ENCODE measurements at places on chromosomes 16 and 17.

- no peak for DNase-seq
These were observed 96.2 kb downstream of the USP31 start for GRCh38 chr16:23052908-23053580.

DNA sequence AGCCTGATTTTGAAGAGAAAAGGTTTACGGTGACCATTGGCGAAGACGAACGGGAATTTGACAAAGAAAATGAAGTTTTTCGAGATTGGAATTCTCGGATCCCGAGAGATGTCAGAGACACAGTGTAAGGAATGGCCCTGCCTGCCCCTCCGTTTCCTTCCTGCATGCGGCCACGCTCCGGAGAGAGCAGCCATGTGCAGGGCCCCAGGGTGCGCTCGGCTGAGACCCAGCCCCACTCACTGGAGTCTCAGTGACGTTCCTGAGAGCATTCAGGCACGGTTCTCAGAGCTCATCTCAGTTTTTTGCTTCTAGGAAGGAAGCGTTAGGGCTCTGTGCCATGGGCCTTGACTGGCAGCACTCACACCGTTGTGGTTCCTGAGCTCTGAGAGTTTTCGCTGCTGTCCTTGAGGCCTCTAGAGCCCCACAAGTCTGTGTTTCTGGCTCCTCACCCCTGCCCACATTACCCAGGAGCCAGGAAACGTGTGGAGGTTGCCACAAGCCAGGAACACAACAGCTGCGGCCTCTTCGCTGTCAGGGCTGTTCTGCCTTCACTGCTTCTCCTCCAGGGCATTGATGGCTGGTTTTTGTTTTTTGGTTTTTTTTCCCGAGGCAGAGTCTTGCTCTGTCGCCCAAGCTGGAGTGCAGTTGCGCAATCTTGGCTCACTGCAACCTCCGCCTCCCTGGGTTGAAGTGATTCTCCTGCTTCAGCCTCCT is 29.8 kb downstream of the ZC3H18 start:
- no peak for DNase-seq

GRCh38 chr17:42028791-42029127 is 8.9 kb downstream of the NKIRAS2 start:
- DNase-seq: no peak

DNA sequence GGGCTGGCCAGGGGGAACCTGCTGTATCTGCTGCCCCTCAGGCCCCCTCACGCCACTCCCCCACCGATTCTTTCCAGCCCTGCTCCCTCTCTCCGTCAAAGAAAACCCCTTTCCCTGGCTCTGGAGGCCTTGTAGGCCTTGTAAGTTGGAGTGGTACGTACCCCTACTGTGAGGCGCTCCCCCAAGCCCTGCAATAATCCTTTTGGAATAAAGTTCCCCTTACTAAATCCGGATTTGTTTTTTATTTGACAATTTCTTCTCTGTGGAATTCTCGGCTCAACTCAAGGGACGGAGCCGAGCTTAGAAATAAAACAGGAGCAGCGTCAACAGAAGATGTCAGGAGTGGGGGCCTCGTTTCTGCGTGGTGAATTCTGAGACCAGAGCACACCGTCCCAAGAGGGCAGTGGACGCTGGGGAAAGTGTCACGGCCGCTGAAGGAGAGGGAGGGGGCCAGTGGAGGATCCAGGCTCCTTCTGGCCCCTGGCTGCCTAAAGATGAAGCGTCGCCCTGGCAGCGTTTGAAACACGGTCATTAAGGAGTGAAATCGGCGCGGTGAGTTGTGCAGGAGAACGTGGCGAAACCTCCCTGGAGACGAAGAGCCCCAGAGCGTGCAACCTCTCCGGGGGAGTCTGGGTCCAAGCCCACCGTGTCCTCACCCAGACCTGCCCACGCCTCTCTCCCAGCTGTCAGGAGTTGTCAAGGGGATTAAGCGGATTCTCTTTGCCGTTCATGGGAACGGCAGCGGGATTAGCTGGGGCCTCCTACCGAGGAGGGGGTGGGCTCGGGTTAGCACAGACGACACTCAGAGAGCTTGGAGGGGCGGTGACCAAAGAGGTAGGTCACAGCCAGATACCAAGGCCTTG is 47.0 kb downstream of the SLC7A5 start:
- no peak for DNase-seq

GRCh38 chr16:24858219-24859041 is 12.7 kb downstream of the SLC5A11 start:
- DNase-seq: no peak

DNA sequence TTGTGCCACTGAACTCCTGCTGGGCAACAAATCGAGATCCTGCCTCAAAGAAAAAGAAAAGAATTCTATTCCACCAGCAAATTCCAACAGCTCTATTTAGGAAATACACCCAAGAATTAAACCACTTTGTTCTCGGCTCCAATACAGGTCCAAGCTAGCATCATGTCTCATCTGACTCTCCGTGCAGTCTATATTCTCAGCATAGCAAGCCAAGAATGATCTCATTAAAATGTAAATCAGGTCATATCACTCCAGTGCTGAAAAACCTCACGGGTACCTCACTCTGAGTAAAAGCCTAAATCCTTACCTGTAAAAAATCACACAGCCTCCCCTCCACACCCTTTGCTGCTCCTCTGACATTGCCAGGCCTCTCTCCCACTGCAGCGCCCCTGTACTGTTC is 23.9 kb downstream of the UBE2G1 start:
- DNase-seq: no peak
